ENCODE measurements at places on chromosomes 16 and 17.

GRCh38 chr17:65947831-65948230, 244.1 kb downstream of the CEP112 start:
- no peak for DNase-seq

DNA sequence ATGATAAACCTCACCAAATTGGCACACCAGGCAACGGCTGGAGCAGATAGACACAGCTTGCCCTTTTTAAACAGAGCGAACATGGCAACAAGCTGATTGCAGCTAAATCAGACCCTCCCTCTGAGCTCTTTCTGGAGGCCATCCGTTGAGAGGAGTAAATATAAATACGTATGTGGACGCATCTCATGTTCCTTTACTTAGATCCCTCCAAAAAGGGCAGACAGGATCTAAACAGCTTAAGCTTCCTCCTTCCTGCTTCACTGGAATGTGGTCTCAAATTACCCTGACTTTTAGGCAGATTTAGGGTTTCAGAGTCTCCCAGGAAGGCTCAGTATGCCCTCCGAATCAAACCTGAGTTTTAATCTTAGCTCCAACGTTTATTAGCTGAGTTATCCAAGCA, 204.7 kb upstream of the GOT2 start:
- no peak for DNase-seq

GRCh38 chr17:7431231-7431630, 2.6 kb downstream of the SPEM3 start:
- no peak for DNase-seq

DNA sequence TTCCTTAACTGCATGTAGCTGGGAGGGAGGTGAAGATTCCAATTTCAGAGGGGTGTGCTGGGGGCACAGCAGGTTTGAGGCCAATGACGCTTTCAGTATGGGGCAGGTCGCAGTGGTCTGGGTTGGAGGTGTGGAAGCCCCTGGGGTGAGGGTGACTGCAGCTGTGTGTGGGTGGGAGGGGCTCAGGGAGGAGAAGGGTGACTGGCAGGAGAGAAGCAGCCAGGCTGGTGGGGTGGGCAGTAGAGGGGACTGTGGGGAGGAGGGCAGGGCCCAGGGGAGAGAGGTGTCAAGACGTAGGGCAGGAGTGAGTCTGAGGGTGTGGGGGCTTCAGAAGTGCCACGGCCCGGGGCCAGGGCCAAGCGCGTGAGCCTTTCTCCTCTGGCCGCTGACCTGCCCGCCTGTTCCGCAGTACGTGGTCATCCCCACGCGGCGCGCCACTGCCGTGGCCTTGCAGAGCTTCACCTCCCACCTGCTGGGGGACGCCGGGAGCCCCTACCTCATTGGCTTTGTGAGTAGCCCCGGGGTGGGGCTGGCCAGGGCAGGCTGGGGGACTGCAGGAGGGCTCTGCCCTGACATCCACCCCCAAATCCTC, 19.4 kb downstream of the MYBBP1A start:
- no peak for DNase-seq

DNA sequence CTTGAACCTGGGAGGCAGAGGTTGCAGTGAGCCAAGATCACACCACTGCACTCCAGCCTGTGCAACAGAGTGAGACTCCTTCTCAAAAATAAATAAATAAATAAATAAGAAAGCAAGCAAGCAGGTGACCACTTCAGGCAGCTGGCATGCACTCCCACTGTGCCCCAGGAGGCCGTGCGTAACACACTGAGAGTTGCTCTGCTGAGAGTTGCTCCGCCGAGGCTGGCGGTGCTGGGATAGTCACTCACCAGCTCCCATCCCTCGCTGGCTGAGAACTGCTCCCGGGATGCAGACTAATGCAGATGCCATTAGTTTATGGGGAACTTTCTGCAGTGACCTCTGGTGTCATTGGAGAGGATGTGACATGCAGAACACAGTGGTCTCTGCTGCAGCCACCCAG, 105.7 kb upstream of the PLCG2 start:
- no peak for DNase-seq

DNA sequence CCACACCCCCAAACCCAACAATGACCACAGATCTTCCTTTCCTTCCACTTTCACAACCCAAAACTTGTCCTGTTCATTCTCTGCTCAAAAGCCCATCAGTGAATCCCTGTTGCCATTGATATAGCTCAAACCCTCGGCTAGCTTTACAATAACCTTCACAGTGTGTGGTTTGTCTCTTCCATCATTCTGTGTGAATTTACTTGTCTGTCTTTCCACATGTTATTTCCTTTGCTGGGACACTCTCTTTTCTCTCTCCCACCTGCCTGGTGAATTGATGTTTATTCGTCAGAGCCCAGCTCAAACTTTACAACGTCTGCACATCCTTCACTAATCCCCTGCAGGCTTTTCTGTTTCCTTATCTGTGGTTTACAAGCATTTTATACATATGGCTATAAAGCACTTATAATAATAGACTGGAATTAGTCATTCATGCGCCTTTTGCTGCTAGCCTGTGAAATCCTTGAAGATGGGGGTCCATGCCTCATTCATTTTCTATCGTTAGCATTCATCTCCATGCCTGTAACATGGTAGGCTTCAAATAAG, 114.4 kb downstream of the CDH13 start:
- no peak for DNase-seq

DNA sequence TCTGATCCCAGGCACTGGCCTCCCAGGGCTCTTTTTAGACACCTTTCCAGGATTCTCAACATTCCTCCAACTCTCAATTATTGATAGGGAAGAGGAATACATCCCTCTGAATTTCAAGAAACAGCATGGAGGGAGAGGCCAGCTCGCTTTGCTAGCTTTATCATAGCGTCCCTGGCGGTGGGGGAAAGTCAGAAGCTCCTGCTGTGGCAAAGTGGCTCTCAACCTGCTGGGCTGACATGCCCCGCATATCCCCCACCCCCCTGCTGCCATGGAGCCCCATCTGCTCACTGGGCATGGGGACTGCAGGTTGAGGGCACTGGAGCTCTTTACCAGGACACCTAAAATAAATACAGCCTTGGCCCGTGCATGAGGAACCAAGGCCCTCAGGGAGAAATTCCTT, 140.3 kb downstream of the SLC39A11 start:
- no peak for DNase-seq

GRCh38 chr16:9112166-9112843, 20.9 kb downstream of the HAPSTR1 start:
- no peak for DNase-seq

- DNase-seq: no peak
These were observed 27.1 kb upstream of the MTSS2 start for GRCh38 chr16:70712942-70713341.

- DNase-seq: no peak
These were observed 35.4 kb upstream of the RNF43 start for GRCh38 chr17:58452738-58453137.

GRCh38 chr16:83348991-83349390, 458.8 kb upstream of the HSBP1 start:
- no peak for DNase-seq

DNA sequence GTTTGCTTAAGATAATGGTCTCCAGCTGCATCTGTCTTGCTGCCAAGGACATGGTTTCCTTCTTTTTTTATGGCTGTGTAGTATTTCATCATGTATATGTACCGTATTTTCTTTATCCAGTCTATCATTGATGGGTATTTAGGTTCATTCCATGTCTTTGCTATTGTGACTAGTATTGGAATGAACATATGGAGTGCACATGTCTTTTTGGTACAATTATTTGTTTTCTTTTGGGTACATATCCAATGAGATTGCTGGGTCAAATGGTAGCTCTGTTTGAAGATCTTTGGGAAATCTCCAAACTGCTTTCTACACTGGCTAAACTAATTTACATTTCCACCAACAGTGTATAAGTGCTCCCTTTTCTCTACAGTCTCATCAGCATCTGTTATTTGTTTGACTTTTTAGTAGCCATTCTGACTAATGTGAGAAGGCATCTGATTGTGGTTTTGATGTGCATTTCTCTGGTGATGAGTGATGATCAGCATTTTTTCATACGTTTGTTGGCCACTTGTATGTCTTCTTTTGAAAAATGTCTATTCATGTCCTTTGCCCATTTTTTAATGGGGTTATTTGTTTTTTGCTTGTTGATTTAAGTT, 66.2 kb downstream of the TNFRSF13B start:
- peak; percentile 94 for DNase-seq

- DNase-seq: no peak
These were observed 48.4 kb downstream of the MPRIP start for GRCh38 chr17:17090642-17091103.

DNA sequence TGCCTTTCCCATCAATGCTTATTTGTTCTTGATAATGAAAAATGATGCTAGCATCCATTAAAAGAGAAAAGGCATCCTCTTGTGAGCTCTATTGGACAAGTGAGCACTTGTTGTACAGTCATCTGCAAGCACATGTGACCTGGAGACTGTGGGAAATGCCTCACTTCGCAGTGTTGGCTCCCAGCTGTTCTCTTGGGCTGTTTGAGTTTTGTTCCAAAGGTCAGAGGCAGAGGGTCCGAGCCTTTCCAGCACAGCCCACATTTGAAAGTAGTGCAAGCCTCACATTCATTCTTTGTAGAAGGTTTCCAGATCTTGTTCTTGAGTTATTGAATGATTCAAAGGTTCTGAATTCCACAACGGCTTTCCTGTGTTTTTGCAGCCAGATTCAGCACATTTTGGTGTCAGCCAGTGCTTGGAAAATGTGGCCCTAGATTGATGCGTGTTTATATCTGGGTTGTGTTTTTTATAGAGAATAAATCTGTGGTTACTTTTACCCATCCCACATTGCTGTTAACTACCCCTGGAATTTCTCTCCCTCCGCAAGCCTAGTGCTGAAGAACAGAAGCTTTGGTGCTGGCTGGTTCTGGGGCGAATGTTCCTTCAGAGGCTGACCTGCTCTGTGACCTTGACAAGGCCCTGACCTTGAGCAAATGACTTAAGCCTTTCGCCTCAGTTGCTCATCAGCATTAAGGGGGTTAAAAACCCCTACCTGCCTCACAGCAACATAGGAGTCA, 49.8 kb downstream of the CDH1 start:
- DNase-seq: no peak

DNA sequence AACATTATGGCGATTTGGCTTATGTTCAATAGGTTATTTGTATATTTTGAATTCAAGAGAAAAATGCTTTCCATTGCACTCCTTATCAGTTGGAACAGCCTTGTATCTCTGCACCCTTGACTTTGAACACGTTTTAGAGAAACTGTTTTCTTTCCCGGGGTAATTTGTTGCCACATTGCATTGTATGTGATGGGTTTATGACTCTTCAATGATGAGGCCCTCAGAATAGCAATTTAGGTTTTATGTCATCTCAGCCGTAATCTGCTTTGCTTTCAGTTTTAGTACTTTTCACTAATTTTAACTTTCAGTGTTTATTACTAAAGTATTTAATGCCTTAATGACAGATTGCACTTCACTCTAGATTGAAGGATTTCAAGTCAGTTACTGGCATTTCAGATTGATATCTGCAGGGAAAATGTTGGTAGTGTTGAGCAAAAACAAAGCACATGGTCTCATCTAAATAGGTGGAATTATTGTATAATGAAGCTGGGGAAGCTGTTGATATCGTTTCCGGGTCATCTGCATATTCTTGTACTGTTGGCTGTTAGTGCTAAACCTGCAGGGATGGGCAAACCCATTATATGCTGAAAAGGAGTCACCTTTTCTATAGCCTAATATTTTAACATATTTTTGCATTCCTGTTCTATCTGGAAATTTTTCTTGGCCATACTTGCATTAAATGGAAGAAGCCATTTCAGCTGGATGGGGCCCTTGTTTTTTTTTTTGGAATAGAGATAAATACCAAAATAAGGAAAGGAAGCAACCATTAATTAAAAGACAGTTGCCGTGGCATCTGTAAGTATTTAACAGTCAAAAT, 2.0 kb downstream of the LUC7L3 start:
- DNase-seq: no peak

DNA sequence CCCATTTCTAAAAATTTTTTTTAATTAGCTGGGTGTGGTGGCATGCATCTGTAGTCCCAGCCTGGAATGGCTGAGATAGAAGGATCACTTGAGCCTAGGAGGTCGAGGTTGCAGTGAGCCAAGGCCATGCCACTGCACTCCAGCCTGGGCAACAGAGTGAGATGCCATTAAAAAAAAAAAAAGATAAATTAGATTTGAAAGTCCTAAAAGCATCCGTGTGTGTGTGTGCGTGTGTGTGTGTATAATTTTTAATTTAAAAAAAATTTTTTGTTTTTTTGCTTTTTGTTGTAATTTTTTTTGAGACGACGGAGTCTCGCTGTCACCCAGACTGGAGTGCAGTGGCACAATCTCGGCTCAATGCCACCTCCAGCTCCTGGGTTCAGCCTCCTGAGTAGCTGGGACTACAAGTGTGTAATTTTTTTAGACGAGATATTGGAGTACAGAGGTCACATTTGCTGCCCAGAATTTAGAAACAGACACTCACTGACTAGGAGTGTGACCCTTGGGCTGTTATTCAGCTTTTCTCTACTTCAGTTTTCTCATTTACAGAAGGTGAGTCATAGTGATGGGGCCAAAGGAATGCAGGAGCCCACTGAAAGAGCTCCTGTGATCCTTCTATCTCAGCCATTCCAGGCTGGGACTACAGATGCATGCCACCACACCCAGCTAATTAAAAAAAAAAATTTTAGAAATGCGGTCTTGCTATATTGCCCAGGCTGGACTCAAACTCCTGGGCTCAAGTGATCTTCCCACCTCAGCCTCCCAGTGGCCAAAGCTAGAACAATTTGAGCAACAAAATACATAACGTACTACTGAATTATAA, 25.5 kb upstream of the TBX4 start:
- DNase-seq: no peak

DNA sequence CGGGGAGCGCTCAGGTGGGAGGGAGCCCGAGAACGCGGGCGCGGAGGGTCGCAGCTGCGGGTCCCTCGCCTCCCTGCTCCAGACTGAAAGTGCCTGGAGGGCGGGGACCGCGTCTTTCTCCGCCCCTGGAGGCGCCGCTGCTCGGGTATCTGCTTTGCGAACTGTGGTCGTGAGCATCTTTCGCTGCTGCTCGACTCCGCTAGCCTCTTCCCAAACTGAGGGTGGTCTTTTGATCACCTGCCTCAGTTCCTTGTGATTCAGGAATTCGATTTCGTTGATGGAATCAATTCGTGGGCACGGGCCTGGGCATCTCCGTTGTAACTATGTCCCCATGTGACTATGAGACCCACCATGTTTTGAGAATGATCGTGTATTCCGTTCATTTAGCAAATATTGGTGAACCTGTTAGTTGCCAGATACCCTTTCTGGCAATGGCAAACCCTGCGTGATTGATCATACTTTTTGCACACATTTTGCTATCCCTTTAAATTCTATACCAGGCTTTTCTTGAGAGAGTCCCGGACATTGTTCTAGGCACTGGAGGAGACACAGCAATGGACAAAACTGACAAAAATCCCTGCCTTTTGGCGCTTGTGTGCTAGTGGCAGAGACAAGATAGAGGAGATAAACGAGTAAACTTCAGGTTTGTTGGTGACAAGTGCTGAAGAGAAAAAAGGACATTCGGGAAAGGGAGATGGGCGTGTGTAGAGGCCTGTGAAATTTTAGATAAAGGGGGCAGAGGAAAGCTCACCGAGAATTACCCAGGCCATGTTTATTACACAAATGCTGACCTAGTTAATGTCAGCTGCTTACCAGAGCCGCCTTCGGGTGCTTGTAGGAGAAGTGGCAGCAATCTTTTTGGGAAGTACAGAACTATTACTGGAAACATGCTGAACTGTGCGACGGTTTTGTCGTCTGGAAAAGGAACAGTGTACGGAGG, 948 bp downstream of the UTP18 start:
- DNase-seq: peak; percentile 8

Data from fibroblast of gingiva (primary cell).